ENCODE measurements at places on chromosomes 7 and 10. TPM values are rescaled to one million over a fixed set of nuclear protein-coding genes. Genes with fewer than 3 reads are reported as not detected.

The GPR26 gene
- total RNA-seq, result under 0.01 TPM

The BAMBI gene
- 1.9 TPM for total RNA-seq

The NEUROD6 gene
- total RNA-seq, result not detected

The MEOX2 gene
- total RNA-seq, result not detected

The TMEM236 gene
- under 0.01 TPM for total RNA-seq

The FAM180A gene
- total RNA-seq, result not detected

The ELFN1 gene
- under 0.01 TPM for total RNA-seq

The ZNF92 gene
- total RNA-seq, result 59.1 TPM

The DPYSL4 gene
- total RNA-seq, result 0.21 TPM

The AKR1C3 gene
- 6.3 TPM for total RNA-seq

The DDC gene
- not detected for total RNA-seq

The ERVW-1 gene
- total RNA-seq, result not detected

The MAD1L1 gene
- total RNA-seq, result 74.2 TPM

The SVIL gene
- 39.5 TPM for total RNA-seq

The CACNB2 gene
- not detected for total RNA-seq

The ACSM6 gene
- total RNA-seq, result not detected

The MYO3A gene
- total RNA-seq, result 0.10 TPM

The EMX2 gene
- total RNA-seq, result 0.10 TPM

The FZD8 gene
- total RNA-seq, result 0.94 TPM

The NUDT13 gene
- 0.42 TPM for total RNA-seq

The TBXAS1 gene
- 67.8 TPM for total RNA-seq

The CHST12 gene
- total RNA-seq, result 3.0 TPM

The TMEM178B gene
- 0.10 TPM for total RNA-seq

The SLC26A5 gene
- total RNA-seq, result not detected

The TMEM196 gene
- not detected for total RNA-seq

The COL26A1 gene
- 0.21 TPM for total RNA-seq

The ELOVL3 gene
- not detected for total RNA-seq

The C1QL3 gene
- total RNA-seq, result not detected

The CYP2C19 gene
- total RNA-seq, result not detected

The EFCAB10 gene
- total RNA-seq, result 0.94 TPM

The NEUROG3 gene
- total RNA-seq, result not detected

The OPALIN gene
- total RNA-seq, result not detected

The ZYX gene
- total RNA-seq, result 64.0 TPM

The GNG11 gene
- 22.8 TPM for total RNA-seq

The CREM gene
- 37.9 TPM for total RNA-seq

The EPHA1 gene
- 2.3 TPM for total RNA-seq

Data from mononuclear cell (primary cell).